ENCODE measurements at places on chromosomes 1 and 21. TPM values are rescaled to one million over a fixed set of nuclear protein-coding genes. Genes with fewer than 3 reads are reported as not detected.
A peak's percentile ranks its signal among the peaks of the same experiment; 100 is the strongest.

Gene TDRD10
- total RNA-seq: not detected

Gene SPRR3
- not detected for total RNA-seq

Gene ZMYND12
- not detected for total RNA-seq

Gene PANK4
- 42.1 TPM for total RNA-seq

Gene FCN3
- not detected for total RNA-seq

DNA sequence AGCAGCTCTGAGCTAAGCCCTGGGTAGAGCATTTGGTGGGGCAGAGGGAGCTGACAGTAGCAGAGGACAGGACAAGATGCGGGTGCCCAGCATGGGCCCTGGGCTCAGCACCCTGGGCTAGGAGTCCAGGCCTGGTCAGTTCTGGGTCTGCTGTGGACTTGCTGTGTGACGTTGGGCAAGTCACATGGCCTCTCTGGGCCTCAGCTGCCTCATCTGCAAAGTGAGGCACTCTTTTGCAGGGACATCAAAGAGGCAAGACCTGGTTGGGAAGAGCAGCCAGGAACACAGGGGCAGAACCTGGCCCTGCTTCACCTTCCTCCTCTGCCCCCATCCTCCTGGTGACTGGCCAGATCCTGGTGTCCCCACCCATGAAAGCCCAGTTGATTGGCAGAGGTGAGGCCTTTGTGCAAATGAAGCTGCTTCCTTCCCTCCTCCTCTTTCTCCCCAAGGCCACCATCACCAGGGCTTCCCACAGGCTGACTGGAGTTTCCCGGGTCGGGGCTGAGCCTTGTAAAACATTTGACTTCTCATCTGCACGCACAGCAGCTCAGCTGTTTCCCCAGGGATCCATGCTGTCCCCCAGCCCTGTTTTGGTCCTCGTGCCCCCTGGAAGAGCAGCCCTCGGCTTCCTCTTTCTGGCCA, 350.5 kb downstream of the MATN1 start:
- DNase-seq: no peak

- DNase-seq: no peak
Measured at GRCh38 chr21:14206222-14206621, 4.5 kb downstream of the LIPI start.

GRCh38 chr21:39048064-39048463, 135.2 kb downstream of the PSMG1 start:
- no peak for DNase-seq

GRCh38 chr1:70208292-70208691, 2.9 kb upstream of the LRRC40 start:
- no peak for DNase-seq

- peak; percentile 50 for DNase-seq
Measured at GRCh38 chr1:231420959-231421545, 1.0 kb downstream of the EGLN1 start.

DNA sequence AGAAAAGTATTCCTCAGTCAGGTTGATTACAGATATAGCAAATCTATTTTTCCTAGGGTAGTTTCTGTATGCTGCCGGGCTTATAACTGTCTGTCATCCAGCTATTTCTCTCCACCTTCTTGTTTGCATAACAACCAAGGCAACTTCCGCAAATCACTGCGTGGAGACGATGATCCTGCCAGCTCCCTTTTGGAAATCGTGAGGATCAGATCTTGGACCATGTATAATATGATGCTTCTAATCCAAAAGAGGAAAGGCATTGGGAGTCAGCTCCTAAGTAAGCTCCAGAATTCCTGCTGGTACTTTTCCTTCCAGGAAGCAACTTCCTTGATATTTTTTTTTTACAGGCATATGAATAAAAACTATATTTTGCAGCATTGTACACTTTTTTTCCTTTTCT, 445 bp upstream of the RGS4 start:
- DNase-seq: no peak

DNA sequence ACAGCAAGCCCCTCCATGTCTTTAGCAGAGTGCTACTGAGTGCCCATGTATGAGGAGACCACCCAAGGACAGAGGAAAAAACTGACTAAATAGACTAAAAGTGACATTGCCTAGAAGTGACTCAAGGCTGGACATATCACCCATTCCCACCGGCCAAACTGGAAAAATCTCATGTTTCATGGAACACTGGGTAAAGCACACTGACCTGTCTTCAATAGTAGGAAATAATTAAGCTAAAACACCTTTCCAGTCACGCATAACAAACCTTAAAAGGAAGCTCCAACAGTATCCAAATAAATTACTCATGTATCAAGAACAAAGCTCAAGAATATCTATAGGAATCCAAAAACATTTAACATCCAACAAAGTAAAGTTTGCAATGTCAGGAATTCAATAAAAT, 120.4 kb downstream of the SNX7 start:
- no peak for DNase-seq

DNA sequence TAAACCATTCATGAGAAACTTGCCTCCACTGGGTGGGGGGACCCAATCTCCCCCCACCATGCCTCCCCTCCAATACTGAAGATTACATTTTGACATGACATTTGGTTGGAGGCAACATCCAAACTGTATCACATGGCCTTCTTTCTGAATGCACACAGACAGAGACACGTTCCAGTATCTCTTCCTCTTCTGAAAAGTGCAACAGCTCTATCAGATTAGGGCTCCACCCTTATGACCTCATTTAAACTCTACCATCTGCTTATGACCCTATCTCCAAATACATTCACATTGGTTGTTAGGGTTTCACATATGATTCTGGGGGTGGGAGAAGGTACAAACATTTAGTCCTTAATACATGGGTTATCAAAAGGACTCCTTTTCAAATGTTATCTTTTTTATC, 481.8 kb upstream of the NFIA start:
- DNase-seq: no peak
